Activated naive CD4-positive, alpha-beta T cell treated with anti-CD3 and anti-CD28 coated beads, Interleukin-2, amount 50 U/mL, for 72 hours (primary cell): ENCODE measurements at places on chromosomes 2 and 18. TPM values are rescaled to one million over a fixed set of nuclear protein-coding genes. Genes with fewer than 3 reads are reported as not detected.
A peak's percentile ranks its signal among the peaks of the same experiment; 100 is the strongest.

RAMP1 gene
- not detected for total RNA-seq

NEU2 gene
- total RNA-seq = not detected

PCARE gene
- total RNA-seq = not detected

CPLX4 gene
- not detected for total RNA-seq

TSHZ1 gene
- 17.2 TPM for total RNA-seq

GREB1L gene
- not detected for total RNA-seq

RAPGEF4 gene
- total RNA-seq = 1.0 TPM

LCT gene
- total RNA-seq = 0.11 TPM

AQP12B gene
- total RNA-seq = not detected

- DNase-seq = no peak
These were observed 80.8 kb upstream of the MCFD2 start for GRCh38 chr2:46996300-46996843.

- no peak for DNase-seq
These were observed 1.9 kb downstream of the MSTN start for GRCh38 chr2:190060626-190061025.

GRCh38 chr18:3715231-3716080 lies 265.5 kb downstream of the TGIF1 start:
- DNase-seq = no peak

DNA sequence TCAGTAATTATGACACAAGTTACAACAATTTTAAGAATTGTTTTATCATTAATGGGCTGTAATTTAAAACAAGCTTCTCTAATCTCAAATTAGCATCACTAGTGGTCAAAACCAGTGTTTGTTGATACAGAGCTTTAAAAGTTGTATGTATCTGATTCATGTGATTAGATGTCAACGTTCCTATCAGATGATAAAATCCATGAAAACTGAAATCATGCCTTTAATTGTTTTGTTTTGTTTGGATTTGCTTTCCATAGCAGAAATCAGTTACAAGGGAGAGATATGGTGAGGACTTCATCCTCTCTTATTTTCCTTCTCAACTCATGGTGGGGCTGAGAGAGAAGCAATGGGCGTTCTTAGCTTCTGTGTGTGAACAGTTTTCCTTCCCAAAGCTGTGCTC lies 469.6 kb downstream of the PID1 start:
- DNase-seq = no peak

GRCh38 chr2:230904856-230905447 lies 20.1 kb downstream of the GPR55 start:
- DNase-seq = no peak

DNA sequence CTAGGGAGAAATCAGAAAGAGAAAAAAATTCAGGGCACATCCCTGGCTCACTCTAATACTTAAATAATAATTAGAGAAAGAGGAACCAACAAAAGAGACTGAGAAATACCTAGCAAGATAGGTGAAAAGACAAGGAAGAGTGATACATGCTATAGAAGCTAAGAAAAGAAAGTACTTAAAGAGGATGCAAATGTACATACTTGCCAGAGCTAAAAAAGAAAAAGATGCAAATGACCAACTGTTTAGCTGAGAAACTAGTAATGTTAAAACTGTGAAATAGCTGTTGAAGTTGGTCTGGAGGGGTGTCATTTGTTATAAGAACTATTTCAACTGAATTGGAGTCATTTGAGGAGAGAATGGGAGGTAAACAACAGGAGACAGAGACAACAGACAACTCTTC lies 412.2 kb downstream of the SPAG16 start:
- DNase-seq = no peak

DNA sequence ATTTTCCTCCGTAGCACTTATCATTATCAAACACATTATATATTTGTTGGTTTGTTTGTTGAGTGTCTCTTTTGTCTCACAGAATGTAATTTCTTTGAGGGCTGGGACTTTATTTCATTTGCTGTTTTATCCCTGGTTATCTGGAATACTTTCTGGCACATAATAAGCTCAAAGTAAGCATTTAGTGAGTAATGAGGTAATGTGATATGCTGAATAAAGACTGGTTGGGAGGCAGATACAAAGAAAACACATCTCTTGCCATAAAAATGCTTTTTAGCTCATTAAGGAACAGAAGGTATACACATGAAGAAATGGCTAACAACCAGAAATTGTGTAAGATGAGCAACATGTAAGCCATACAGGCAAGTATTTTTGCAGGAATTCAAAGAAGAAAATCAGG lies 1411.8 kb downstream of the LRP1B start:
- no peak for DNase-seq

- DNase-seq = no peak
These were observed 87.4 kb downstream of the MDH1 start for GRCh38 chr2:63676135-63676534.

GRCh38 chr2:231679908-231680284 lies 28.4 kb upstream of the PTMA start:
- DNase-seq = no peak

GRCh38 chr18:47077111-47077510 lies 41.7 kb upstream of the ELOA2 start:
- no peak for DNase-seq

GRCh38 chr2:75162897-75163296 lies 36.4 kb downstream of the TACR1 start:
- no peak for DNase-seq

- peak; percentile 72 for DNase-seq
These were observed 13.2 kb downstream of the ARL4C start for GRCh38 chr2:234483568-234484251.

GRCh38 chr2:64192664-64193105 lies 48.5 kb upstream of the PELI1 start:
- no peak for DNase-seq

- DNase-seq = no peak
These were observed 5.5 kb downstream of the VSNL1 start for GRCh38 chr2:17545680-17546613.

DNA sequence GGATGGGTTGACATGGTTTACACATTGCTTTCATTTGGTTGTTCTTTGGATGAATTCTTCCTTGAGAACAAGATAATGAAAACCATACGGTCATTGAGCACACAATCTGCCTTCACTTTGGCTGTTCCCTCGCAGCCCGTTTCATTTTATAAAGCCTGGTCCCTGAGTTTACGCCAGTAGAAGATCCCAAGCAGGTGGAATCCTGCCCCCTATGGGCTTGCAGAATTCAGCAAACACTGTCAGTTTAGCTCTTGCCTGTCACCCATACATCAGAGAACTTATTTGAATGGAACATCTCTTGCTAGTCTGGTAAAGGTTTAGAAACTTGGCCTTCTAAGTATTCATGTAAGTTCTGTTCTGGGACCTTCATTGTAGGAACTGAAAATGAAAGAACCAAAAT lies 666.4 kb upstream of the ZEB2 start:
- DNase-seq = no peak

GRCh38 chr2:69054431-69054830 lies 41.5 kb downstream of the ANTXR1 start:
- DNase-seq = no peak
